ENCODE measurements at places on chromosomes 2 and 18. TPM values are rescaled to one million over a fixed set of nuclear protein-coding genes. Genes with fewer than 3 reads are reported as not detected.

GRCh38 chr18:46480226-46480625 is 176.8 kb downstream of the LOXHD1 start:
- no peak for DNase-seq

- peak; percentile 65 for DNase-seq
Observed at GRCh38 chr2:26770986-26771586, 7.0 kb downstream of the SLC35F6 start.

GRCh38 chr2:190538201-190538600 is 3.7 kb upstream of the NEMP2 start:
- DNase-seq: no peak

GRCh38 chr2:24725956-24726355 is 67.2 kb downstream of the PTRHD1 start:
- no peak for DNase-seq

ST6GAL2 gene
- not detected for total RNA-seq

GRCh38 chr2:140910683-140911082 is 1220.1 kb downstream of the LRP1B start:
- no peak for DNase-seq

SFT2D3 gene
- 4.1 TPM for total RNA-seq

- no peak for DNase-seq
Observed at GRCh38 chr2:119206201-119206600, 17.4 kb upstream of the STEAP3 start.

- DNase-seq: no peak
Observed at GRCh38 chr2:212709280-212709679, 170.7 kb upstream of the ERBB4 start.

DNA sequence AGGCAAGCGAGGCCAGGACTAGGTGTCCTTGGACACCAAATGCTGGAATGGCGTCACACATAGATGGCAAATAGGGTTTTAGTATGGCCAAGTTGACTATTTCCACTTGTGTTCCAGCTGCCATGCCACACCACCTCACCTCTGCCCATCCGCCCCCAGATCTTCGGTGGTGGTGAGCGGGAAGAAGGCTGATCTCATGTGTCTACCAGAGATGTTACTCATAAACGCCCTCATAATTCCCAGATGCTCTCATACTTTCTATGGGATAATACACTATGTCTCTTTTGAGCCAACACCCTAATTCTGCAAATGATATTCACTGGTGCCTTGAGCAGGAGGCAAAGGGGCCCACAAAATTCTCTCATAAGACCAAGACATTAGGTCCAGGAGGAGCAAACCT is 281.1 kb upstream of the FN1 start:
- DNase-seq: peak; percentile 54

DNA sequence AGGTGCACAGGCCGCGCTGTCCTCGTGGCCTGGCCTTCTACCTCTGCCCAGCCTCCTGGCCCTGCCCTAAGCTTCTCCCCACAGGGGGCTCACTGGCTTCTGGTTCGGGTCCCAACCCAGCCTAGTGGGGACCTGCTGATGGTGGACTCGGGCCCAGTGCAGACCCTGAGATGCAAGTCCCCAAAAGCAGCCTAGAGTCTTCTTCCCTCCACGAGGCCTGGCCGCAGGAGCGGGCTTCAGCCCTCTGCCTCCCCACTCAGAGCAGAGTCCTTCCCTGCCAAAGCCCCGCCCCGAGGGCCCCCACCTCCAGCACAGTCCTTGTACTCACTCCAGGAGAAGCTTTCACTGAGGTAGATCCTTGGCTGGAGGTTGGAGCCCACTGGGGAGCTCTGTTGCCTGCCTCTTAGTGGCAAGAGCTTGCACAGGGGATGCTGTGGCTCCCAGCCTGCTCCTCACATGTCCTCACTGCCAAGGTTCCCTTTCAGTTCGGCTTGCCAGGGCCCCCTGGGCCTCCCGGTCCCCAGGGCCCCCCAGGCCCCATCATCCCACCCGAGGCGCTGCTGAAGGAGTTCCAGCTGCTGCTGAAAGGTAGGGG is 3.6 kb downstream of the ERFE start:
- no peak for DNase-seq

UNC80 gene
- total RNA-seq: under 0.01 TPM

SLC30A3 gene
- under 0.01 TPM for total RNA-seq

PAIP2B gene
- 1.5 TPM for total RNA-seq

C1QL2 gene
- total RNA-seq: not detected

DNA sequence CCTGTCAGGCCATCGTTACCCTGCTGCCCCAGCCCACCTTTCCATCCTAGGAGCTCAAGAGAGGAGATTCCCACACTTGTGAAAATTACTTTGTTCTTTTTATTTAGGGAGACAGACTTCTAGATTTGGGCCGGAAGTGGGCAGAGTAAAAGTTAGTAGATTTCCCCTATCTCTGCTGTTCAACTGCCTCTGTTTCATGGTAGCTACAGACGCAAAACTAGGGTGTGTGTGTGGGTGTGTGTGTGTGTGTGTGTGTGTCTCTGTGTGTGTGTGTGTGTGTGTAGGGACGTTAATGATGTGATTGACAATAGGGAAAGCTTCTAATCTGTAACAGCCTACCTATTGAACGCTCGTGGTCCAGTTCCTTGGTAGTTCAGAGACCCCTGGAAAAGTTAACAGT is 438 bp downstream of the PSMA8 start:
- no peak for DNase-seq

SNTG2 gene
- total RNA-seq: not detected

GRCh38 chr2:217903859-217904613 is 98.8 kb downstream of the TNS1 start:
- DNase-seq: peak; percentile 52

GRCh38 chr2:239498981-239499634 is 98.3 kb upstream of the HDAC4 start:
- DNase-seq: peak; percentile 60

- no peak for DNase-seq
Observed at GRCh38 chr2:222525811-222526210, 101.5 kb downstream of the SGPP2 start.

- no peak for DNase-seq
Observed at GRCh38 chr2:168015274-168015953, 232.0 kb downstream of the STK39 start.

GRCh38 chr2:194999771-195000170 is 657.3 kb upstream of the SLC39A10 start:
- no peak for DNase-seq

DNA sequence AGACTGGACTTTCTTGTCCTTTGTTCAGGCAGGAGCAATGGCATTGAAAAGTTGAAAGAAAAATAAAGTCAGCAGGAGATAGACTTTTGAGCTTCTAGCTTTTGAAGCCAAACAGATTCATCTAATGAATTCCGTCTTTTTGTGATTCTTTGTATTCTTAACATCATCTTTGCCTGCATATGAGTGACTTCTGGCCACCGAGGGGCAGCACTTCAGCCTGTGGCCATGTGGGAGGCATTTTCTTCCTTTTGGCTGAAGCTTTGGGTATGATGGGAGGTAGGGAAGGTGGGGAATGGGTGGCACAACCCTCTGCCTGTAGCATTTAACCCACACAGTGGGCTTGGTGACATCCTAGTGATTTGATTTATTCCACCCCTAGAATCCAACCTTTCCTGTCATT is 220.6 kb downstream of the SETBP1 start:
- DNase-seq: no peak

DNA sequence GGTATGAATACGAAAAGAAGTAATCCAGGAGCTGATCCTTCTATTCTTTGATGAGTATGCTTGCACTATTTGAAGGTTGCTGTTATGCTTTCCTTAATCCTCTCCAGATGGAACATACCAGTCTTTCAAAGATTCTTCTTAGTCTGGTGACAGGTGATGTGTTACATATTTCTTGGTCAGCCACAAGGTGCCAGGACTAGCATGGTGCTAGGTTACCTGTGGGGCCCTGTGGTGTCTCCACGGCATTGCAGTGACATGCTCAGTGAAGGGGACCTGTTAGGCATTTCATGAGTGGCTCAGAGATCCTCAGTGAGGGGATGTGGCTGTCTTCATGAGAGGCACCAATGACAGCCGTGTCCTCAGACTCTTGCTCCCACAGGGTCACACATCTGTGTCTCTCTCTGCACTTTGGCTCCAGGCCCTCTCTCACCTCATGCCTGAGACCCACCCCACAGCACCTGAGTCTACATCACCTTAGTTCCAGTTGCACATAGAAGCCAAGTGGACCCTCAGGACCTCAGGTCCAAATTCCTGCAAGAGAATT is 13.1 kb upstream of the RAB31 start:
- DNase-seq: no peak

GRCh38 chr2:96374211-96374951 is 38.8 kb downstream of the NCAPH start:
- peak; percentile 46 for DNase-seq

GRCh38 chr18:5455674-5456073 is 88.1 kb downstream of the EPB41L3 start:
- peak; percentile 66 for DNase-seq

DNA sequence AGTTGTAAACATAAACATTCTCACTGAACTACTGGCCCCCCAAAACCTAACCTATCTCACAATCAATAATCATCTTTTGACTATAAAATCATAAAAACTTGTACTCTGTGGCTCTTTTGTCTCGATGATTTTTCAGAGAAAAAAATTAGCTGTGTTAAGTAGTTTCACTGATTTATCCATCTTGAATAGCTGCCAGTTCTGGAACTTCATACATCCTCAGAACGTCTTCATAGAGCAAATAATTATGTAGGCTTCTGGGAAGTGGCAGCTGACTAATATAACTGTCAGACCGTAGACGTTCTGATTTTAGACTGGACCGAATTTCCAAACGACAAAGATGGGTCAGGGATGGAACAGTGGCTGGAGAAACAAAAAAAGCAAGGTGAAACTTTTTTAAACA is 97.3 kb upstream of the CHAC2 start:
- DNase-seq: peak; percentile 71

DNA sequence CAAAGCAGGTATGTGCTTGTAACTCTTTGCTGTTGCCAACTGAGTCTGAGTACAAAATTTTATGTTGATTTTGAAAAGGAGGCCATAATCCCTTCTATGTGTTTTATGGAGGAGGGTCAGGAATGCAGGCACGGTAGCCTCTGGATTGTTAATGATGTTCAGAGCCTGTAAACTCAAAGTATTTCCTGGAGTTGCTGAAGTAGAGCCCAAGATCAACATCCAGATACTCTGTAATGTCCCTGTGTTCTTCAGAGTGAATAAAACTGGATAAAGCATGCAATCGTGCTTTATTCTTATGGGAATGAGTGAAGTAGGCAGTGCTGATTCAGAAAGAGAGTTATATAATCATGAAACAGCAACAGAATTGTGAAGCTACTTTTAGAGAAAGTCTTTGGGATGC is 61.8 kb upstream of the CHRNA1 start:
- DNase-seq: no peak

UGT1A8 gene
- not detected for total RNA-seq

- no peak for DNase-seq
Observed at GRCh38 chr2:46200100-46200690, 97.0 kb upstream of the EPAS1 start.

- no peak for DNase-seq
Observed at GRCh38 chr2:37740164-37740739, 68.8 kb upstream of the CDC42EP3 start.

FSIP2 gene
- total RNA-seq: 0.26 TPM

DNA sequence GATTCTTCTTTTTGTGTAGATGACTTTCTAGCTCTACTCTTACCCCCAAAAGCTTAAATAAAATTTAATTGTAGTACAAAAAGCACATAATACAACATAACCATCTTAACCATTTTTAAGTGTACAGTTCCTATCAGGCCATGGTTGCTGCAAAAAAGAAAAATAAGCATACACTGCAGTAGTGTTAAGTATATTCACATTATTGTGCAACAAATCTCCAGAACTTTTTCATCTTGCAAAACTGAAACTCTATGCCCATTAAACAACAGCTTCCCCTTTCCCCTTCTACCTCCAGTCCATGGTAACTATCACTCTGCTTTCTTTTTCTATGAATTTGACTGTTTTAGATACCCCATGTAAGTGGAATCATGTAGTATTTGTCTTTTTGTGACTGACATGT is 18.1 kb downstream of the PPM1B start:
- DNase-seq: peak; percentile 39

- DNase-seq: no peak
Observed at GRCh38 chr2:70042246-70042645, 45.0 kb upstream of the PCBP1 start.

PKP4 gene
- total RNA-seq: 32.6 TPM

DNA sequence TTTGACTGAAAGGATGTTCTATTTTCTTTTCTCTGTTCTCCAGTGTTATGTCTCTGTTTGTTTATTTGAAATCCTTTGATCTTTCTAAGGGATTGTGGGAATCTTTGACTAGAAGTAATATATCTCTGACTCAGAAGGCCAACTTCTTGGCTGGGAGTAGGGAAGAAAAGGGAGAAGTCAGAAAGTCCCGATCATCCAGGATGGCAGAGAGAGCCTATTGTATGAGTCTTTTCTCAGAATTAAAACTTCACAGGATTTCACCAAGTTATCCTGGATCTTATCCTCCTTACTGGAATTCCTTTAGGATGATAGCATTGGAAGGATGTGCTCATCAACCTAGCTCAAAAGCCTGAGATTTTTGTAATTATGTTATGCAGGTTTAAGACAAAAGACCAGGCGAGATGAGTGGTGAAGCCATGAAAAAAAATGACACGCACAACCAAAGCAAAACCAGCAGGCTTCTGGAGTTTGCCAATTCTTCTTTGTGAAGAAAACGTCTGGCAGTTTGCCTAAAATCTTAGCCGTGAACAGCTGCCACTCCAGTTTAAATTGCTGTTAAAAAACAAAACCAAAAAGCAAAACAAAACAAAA is 383.6 kb upstream of the SMIM21 start:
- peak; percentile 52 for DNase-seq

DNA sequence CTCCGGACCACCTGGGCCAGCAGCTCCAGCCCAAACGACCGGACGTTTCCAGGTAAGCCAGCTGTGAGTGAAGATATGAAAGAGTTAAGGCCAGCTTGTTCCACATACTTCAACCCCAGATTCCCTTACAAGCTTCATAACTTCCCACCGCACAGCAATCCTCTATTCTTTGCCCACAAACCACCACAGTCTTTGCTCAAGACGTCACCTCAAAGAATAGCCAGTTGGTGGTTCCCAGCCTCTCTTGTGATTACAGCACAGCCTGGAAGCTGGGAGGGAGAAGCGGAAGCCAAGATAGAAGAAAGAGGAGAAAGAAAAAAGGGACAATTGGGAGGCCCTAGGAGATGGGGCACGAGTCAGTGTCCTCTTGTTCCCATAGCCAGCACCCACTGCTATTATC is 70.6 kb downstream of the NRP2 start:
- peak; percentile 98 for DNase-seq

DNA sequence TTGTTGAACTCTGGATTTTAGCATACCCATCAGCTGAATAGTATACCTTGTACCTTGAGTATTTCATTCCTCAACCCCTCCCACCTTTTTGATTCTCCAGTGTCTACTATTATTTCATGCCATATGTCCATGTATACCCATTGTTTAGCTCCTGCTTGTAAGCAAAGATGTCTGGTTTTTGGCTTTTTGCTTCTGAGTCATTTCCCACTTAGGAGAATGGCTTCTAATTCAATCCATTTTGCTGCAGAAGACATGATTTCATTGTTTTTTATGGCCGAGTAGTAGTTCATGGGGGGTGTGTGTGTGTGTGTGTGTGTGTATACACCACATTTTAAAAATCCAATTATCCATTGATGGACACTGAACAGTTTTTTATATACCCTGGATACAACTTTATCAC is 24.3 kb upstream of the MOCOS start:
- DNase-seq: no peak
